ENCODE measurements at places on chromosomes 2 and 18.

GRCh38 chr2:190280565-190281350 lies 38.9 kb downstream of the HIBCH start:
- no peak for DNase-seq

DNA sequence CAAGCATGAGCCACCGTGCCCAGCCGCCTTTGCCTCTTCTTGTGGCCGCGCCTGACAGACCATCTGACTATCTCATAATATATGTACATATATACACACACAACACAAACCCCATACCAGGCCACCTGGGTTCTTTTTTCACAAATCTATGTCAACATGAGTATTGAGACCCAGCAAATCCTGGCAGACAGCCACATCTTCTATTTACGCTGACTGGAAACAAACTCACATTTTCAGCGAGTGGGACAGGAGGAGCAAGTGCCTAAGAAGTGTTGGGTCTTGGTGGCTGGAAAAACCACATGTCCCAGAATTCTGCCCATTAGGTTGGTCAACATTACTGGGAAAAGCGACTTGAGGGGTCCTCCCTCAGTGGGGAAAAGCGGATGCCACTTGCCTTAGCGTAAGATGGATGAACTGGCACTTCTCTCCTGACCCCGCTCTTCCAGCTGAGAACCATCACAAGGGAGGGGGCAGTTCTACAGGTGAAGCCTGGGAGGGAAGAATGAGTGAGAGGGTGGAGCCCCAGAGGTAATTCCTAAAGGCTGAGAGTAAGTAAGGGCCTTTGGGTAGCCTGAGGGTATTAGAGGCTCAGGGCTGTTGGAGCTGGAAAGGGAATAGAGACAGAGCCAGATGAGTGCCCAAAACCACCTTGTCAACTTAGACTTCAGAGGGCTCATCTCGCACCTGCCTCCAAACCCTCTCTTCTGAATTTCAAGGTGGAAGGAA lies 1.9 kb downstream of the SCYGR3 start:
- no peak for DNase-seq

- no peak for DNase-seq
Observed at GRCh38 chr2:166494140-166494624, at the start of gene SCN7A. Gene SCN7A, minus strand, starts transcription at chr2:166494249. Its CDS starts 16,553 bp downstream, at chr2:166477696.

GRCh38 chr2:189177251-189177840 lies 2.2 kb downstream of the COL5A2 start:
- DNase-seq, result no peak

GRCh38 chr2:204900910-204901309 lies 355.6 kb downstream of the PARD3B start:
- no peak for DNase-seq

DNA sequence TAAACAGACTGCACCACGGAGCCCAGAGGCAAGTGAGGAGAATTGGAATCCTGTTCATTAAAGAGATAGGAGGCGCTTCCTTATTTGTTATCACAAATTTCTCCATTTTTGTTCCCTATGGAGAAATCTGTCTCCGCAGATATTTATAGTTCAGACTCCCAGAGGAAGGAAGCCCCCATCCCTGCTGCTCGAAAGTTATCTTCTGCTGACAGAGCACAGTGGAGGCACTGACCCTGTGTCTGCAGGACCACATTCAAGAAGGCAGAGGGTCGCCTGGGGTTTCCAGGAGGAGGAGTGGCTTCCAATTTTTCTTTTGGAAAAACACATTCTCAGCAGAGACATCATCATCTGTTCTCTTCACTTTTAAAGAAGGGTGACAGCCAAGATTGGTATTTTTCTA lies 73.0 kb upstream of the GPR45 start:
- DNase-seq, result no peak

DNA sequence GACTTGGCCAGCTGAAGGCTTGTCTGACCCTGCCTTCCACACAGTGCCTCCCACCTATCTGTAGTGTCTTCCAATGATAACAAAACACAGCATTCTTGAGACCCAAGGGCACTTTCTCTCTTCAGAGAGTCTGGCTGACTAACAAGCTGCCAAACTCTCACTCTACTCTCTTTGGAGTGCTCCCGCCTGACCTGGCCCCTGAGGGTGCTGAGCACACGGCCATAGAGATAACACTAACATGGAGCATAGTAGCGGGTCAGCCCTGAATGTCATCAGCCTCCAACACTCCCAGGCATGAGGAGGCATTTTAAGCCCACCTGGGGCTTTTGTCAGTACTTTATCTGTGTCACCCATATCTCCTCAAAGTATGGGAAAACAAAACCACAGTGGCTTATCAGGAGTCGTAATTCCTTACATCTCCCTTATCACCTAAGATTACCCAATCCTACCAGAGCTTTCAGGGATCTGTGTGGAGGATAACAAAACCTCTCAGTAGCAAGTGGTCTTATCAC lies 160.3 kb upstream of the TCF4 start:
- DNase-seq, result no peak

DNA sequence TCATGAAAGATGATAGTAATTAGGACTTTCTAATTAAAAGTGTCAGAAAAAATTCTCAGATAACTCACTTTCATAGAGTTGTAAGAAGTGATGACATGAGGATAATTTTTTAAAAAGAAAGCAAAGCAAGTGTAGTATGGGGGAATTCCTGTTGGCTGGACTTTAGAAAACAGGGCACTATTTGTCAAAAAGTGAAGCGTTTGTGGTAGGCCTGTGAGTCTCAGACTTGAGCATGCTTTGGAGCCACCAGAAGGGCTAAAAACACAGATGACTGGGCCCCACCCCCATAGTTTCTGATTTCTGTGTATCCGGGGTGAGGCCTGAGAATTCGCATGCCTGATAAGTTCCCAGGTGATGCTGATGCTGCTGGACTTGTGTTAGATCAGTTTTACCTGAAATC lies 222.6 kb upstream of the LRRTM1 start:
- DNase-seq, result no peak

GRCh38 chr2:11371092-11371937 lies 26.9 kb upstream of the ROCK2 start:
- no peak for DNase-seq

- no peak for DNase-seq
Observed at GRCh38 chr2:124025891-124026434, 876 bp downstream of the CNTNAP5 start.

DNA sequence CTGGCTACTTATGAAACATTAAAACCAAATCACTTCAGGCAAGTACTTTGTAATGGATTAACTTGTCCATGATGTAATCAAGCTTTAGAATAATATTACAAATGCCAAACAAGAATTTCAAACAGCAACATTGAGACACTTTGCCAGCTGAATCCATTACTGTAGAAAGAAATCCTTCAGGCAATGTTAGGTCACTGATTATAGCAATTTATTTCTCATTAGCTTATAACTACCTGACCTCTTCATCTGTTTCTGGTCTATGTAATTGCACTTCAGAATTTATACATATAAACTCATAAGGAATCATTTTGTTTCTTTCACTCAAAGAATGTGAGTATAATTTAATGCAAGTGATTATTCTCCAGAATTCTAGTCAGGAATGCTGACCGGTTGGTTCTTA lies 692.6 kb upstream of the TMEFF2 start:
- no peak for DNase-seq

GRCh38 chr2:226078666-226079065 lies 679.2 kb downstream of the NYAP2 start:
- DNase-seq, result no peak

DNA sequence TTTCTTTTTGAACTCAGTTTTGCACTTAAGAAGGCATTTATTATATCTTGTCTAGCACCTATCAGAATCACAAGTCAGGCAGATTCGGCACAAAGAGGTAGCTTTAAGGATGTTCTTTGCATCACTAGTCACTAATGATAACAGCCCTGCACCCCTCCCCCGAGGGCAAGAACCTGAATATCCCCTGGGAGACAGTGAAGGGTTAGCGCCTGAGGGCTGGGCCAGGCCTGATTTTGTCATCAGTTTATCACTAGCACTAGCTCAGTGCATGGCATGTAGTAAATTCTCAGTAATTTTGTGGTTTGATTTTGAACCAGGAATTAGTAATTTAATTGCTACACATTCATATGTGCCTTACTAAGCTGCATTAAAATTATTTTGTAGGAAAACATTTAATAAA lies 23.9 kb upstream of the HS6ST1 start:
- no peak for DNase-seq

DNA sequence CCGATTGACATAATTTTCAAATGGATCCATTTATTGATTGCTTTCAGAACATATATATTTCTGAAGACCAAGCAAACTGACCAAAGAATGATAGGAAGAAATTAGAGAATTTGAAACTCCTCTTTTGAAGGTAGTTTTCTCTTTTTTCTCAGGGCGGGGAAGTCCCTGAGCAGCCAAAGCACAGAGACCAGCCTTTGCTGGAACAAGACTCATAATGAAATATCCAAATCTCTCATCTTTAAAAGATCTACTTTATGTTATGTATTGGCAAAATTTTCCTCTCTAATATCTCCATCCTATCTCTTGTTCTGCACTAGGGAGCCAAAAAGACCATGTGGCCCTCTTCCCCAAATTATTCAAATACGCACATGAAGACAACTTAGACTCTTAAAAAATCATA lies 379.0 kb upstream of the TCF4 start:
- DNase-seq, result no peak

DNA sequence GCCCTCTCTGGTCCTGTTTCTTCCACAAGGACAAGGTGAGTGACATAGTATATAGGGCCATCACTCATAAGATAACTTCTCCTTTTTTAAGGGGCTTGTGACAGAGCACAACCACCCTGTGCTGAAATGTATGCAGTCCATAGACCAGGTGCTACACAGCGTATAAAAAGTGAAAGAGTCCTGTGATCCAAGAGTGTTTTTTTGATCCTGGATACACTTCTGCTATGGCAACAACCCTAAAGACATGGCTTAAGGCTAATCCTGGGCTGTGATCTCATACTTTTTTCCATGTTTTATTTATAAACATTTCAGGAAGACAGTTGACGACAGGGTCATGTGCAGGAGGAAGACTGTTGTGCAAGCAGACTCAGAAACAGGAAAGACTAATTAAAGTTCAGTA lies 400.5 kb upstream of the TCF4 start:
- peak; percentile 82 for DNase-seq

GRCh38 chr2:134705861-134706586 lies 12.8 kb downstream of the TMEM163 start:
- no peak for DNase-seq

DNA sequence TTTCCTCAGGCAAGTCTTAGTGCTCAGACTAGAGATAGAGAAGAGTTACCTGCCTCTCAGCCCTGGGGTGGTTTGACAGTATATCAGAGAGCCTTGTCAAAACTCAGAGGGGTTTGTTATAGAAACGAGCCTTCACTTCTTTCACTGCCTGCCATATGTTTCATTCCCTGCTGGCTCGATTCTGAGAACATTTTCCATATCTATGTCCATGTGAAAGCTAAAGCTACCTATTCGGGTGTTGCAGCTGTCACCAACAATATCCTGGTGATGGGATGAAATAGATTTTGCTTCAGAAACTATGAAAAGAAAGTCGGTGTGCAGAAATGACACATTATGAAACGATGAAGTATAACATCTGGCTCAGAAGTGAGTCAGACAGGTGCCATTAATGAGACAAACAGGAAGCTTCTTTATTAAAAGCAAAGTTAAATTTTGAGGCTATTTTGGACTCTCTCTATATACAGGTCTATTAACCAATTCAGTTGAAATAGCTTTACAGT lies 56.1 kb upstream of the TANK start:
- no peak for DNase-seq

GRCh38 chr2:227363756-227364155 lies 15.3 kb downstream of the TM4SF20 start:
- no peak for DNase-seq

DNA sequence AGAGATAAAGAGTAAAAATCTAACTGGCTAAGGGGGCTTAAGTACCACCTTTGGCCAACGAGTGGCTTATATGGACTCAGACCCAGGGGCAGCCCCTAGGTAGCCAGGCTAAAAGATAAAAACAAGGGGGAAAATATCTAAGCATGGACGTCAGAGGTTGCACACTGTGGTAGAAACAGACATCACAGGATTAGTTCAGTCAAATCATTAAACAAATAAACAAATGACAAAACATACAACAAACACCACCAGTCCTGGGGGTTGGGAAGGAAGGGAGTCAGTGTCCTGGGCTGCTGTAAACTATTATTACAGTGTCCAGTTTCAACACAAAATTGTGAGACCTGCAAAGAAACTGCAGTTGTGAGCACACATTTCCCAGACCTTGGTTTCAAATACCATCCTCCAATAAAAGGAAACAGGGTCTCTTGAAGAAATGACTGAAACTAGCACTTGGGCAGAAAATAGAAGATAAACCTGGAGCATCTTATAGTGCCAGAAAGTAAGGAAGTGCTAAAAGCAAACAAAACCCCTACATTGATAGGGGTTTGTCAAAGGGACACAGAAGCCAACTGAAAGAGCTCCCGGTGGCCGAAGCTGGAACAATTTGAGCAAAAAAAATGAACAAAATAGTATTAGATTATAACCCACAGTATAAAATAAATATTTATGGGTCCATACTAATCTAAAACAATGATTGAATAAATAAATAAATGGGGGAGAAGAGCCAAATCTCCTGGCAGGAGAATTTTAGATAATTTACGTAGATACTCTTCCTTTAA lies 154.8 kb upstream of the KLF7 start:
- no peak for DNase-seq

DNA sequence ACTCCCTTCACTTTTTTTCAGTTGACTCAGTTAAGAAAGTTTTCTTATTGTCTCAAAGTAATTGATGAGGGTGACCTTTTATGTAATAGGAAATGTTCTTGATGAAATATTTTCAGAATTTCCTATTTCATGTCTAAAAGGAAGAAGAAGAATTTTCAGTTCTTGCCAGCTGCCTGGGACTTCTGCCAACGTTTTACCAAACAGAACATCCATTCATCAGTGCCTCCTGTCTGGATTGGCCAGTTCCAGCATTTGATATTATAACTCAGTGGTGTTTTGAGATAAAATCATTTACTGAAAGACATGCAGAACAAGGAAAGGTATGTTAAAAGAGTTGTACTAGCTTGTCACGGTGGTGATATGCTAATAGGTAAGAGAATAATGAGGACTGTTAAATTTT lies 104.7 kb upstream of the MYO3B start:
- no peak for DNase-seq

- DNase-seq, result no peak
Observed at GRCh38 chr2:42064417-42064942, 16.7 kb downstream of the PKDCC start.

DNA sequence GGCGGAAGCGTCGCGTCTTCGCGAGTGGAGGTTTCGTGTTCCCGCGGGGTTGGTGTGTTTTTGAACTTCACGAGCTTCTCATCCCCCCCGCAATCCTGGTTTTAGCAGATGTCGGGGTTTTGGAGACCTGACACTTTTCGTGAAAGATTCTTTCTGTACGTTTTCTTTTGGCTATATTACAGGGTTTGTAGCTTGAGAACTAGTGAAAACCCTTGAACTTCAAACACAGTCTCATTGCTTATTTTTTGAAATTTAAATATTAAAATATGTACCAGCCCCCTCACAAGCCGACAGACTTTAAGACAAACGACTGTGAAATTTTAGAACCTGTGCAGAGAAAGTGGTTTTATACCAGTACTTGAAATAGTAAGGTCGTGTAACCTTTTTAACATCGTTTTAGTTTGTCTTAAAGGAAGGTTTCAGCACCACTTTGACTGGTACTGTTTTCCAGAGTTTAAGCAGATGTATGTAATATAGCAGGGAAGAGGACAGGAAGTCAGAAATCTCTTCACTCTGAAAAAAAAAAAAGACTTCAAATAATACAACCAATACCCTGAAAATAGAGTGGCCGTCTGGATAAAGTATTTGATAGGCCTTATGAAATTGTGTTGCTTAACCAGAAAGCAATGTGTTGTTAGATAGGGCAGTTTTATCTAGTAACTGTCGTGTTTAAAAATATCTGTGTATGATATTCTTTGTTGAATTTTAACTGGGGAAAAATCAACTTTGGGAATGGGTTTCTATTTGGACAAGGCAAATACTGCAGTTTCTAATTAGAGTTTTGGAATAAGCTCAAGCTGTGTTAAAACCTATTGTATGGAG lies 1.4 kb downstream of the SPATS2L start:
- no peak for DNase-seq

Data from kidney capillary endothelial cell (primary cell).